ENCODE measurements at places on chromosomes 1 and 21.

DNA sequence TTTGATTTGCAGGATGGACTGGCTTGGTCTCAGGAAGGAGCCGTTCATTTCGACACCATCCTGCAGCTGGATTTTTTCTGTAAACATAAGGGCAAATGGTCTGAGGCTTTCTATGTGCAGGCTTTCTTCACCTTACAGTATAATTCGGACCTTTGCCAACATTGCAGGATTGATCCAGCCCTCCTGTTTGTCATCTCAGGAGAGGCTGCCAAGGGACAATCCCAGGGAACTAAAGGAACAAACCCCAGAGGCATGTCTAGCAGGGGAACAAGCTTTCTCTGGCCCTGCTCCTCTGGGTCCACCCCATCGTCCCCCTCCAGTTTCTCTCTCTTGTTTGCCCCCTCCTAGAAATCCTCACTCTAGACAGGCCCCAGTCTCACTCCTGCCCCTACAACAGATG lies 24.8 kb upstream of the GBP6 start:
- no peak for DNase-seq

- no peak for DNase-seq
Observed at GRCh38 chr1:77333501-77333900, 51.7 kb downstream of the AK5 start.

- DNase-seq: no peak
Observed at GRCh38 chr1:70963374-70963773, 84.2 kb downstream of the PTGER3 start.

GRCh38 chr1:228452194-228453021 lies 34.8 kb upstream of the RNF187 start:
- no peak for DNase-seq

DNA sequence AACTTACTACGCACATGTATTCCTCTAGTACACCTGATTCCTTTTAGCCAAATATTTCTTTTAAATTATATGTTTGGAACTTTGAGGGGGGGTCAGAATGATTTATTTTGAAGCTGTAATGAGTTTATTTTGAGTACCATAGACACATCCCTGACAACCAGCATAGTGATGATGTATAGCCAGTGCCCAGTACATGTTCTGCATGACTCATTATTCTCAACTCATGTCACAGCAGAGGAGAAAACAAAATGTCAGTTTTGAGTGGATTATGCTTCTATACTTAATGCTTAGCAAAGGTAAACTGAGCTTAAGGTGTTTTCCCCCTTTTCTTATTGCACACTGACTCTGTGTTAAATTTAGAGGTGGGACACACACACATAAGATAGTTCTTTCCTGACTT lies 22.4 kb upstream of the LEPR start:
- DNase-seq: no peak

DNA sequence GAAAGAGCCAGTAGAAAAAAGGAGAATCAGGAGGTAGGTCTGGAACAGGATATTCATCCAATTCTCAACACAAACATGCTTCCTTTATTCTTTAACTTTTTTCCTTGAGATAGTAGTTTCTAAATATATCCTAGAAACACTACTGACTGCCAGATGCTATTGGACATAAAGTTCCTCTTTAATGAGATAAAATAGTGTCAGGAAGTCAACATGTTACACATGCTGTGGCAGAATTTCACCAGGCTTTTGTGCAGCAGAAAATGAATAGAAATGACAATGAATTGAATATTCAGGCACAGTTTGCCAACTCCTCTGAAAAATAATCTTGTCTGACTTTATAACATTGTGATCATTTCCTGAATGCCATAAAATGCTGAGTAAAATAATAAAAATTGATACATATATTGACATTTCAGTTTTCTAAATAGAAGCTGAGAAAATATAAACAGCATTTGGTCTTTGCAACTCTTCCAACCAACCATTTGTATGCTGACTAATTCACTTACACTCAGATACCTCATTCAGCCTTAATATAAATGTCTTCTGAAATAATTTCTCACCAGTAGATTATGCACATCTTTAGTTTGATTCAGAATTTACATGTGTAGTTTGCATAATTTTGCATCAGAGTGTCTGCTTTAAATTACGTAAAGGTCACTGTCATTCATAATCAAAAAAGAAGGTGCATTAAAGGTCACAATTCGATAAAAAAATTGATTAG lies 486.1 kb upstream of the ADGRL2 start:
- DNase-seq: no peak

DNA sequence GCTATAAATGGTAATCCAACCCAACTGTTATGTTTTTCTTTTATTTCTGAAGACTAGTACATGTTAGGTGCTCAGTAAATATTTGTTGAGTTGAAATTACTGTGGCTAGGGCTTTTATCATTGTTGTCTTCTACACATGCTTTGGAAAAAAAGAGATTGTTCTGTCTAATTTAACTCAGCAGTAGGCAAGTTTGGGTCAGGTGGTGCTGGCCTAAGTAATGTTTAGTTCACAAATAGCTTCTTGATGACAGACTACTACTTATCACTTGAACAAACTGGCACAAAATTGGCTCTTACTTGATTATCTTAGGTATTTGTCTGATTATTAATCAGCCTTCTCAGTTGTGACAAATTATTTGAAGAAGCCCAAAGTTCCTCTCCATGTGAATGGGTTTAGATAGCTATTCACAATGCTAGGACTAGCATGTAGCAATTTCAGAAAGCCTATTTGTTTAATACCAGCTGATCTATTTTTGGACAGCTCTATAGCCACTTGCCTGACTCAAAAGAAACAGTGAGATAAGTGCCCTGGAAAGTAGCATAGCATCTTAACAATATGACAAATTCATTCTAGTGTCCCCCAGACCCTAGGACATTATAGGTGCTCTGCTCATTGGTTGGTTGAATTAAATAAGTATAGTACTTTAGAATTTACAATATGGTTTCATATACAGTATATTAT lies 32.6 kb downstream of the TMEM200B start:
- DNase-seq: no peak

DNA sequence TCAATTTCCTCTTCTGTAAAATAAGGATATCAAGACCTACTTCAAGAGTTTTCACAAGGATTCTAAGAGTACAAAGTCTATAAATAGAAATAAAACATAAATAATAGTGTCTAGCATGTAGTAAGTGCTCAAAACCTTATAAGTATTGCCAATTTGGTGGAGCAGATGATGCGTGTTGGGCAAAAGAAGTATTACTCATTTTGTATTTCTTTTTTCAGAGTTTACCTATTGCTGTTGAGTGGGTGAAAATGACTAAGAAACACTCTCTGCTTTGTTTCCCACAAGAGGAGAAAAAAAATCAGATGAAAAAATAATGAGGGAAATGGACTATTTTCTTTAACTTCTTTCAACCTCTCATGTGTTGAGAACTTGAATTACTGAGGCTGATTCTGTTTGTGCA lies 103.3 kb upstream of the KCNK2 start:
- no peak for DNase-seq

GRCh38 chr1:233060461-233060994 lies 110.1 kb downstream of the NTPCR start:
- no peak for DNase-seq

DNA sequence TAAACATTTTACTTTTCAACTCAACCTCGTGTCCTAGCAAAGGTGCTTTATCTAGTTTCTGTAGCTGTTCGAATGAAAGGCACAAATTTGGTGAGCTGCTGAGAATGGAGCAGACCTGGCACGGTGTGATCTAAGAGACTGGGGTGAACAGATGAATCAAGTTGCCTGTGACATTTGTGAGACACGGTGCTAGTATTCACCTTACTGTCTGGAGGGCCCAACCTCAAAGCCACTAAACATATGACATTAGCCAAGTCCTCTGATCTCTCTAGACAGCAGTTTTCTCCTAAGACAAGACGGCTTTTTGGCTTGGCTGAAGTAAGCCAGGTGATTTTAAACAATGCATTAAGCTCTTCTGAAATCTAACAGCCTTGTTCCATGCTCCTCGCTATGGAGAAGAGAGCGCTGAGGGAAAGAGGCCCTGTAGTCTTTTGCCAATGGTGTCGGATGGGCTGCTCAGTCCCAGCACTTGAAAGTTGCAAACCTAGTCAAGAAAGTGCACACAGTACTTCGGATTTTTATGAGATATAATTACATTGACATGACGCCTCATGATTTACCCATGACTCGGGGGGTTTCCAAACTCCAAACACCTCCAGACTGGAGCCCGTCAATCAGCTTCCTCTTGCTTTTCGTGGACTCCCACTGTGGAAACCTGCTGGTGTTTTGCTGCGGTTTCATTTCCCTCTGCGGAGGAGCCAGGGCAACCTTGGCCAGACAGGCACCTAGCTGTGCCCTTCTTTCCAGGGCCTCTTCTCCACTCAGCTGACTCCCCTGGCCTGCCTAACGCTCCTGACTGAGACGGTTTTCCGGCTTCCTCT lies 794 bp upstream of the TOR3A start:
- no peak for DNase-seq

DNA sequence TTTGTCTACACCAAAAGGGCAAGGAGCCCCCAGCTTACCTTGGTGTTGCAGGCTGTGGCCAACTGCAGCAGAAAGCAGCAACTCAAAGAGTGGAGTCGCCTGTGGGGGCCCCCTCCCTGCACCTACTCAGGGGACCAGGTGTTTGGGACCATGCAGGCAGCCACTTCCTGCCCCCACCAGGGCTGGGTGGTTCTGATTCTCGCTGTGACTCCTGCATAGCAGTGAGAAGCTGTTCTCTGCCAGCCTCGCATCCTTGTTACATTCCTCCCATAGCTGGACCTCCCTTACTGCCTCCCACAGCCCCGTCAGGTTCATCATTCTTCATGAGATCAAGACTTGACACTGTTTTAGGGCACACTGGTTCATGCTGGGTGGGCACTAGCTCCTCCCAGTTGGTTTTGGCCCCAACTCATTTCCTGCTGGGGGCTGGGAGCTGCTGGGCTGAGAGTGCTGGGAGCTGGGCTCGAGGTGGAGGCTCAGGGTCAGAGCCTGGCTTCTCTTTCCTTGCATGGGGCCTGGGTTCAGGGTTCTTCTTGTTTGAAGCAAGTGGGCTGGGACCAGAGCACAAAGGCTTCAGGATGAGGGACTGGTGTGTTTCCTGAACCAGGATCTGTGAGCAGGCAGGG lies 146.9 kb upstream of the C1orf174 start:
- DNase-seq: no peak

- DNase-seq: no peak
Observed at GRCh38 chr1:235745503-235746136, 96.0 kb upstream of the GNG4 start.

- DNase-seq: no peak
Observed at GRCh38 chr1:222583079-222583478, 6.7 kb downstream of the TAF1A start.

- DNase-seq: peak; percentile 61
Observed at GRCh38 chr1:94884106-94884505, 42.8 kb downstream of the CNN3 start.

DNA sequence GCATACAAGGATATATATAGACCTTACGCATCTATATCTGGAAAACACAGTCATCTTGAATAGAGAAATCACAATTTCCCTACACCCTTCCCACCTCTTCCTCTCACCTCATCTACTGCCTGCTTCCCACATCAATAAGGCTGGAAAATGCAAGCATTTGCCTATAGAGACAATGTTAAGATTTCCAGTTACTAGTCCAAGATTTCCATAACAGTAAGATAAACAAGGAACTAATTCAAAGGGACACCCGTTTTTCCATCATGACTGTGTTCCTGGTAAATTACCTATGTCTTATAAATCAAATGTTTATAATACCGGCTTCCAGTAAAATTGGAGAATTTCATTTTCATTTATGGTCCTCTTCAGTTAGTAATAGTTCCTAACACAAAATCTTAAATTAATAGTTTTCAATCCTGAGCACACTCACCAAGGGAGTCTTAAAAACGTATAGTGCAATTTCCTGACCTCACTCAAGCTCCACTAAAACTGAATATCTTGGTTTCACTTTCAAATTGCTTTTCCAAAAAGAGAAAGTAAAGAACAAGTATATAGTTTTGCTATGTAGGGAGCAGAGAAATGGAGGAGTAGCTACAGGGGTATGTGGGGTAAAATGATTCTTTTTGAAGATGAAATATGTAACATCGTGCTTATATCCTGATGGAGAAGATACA lies 398.7 kb downstream of the PLPP3 start:
- DNase-seq: no peak

DNA sequence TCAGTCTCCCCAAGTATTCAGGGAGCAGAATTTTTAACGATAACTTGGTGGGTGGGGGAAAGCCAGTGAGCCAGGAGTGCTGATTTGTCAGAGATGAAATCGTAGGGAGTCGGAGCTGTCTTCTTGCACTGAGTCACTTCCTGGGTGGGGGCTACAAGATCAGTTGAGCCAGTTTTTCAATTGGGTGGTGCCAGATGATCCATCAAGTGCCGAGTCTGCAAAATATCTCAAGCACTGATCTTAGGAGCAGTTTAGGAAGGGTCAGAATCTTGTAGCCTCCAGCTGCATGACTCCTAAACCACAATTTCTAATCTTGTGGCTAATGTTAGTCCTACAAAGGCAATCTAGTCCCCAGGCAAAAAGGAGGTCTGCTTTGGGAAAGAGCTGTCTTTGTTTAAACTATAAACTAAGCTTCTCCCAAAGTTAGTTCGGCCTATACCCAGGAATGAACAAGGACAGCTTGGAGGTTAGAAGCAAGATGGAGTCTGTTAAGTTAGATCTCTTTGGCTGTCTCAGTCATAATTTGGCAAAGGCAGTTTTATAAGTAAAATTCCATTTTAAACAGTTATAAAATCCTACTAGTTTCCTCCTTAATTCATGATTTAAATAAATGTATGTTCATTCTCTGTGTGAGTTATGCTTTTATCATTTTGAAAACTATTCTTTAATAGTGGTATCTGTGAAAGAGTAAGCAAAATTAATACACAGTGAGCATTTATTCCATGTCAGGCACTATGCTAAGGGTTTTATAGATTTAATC lies 51.7 kb downstream of the SLC16A1 start:
- DNase-seq: no peak

DNA sequence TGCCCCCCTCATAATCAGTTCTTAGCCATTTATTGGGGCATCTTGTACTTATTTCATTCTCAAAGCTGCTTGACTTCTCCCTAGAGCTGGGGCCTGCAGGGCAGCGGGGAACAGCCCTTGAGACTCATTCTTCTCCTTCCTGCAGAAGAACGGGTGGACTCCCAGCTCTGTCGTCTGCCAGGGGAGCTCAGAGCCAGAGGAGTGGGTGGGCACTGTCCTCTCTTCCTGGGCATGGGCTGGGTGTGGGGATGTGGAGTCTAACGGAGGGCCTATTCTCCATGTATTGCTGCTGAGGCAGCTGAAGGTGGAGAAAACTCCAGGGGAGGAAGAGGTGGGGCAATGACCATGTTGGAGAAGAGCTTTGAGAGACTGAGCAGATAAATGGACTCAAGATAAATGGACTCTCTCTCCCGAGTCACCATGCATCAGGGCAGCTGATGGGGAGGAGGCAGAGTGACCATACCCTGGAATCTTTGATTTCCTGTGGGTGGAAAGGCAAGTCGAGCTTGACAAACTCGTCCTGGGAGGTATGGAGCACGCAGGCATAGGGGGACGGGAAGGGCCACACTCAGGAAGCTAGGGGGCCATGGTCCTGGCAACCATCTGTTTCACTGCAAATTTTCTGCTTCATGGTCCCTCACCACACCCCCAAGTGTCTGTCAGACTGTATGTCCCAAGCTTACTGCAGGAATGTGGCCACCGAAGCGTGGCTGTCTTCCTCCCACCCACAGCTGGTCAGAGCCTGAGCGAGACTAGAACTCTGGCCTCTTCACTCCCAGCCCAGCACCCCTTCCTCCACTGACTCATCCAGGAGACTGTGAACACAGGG lies 56.9 kb upstream of the ATP2B4 start:
- DNase-seq: no peak
